Aortic smooth muscle cell (primary cell): ENCODE measurements at places on chromosomes 3 and 15. TPM values are rescaled to one million over a fixed set of nuclear protein-coding genes. Genes with fewer than 3 reads are reported as not detected.

The OSBPL10 gene
- total RNA-seq = 10.7 and 12.7 TPM in 2 replicates

The DMXL2 gene
- 18.0 and 18.9 TPM in 2 replicates for total RNA-seq

The SPATA12 gene
- under 0.01 and 0.06 TPM in 2 replicates for total RNA-seq

The CYP1A2 gene
- not detected in 2 replicates for total RNA-seq

The ZBTB47 gene
- 42.4 and 48.6 TPM in 2 replicates for total RNA-seq

The CYP8B1 gene
- not detected in 2 replicates for total RNA-seq

The NR1I2 gene
- under 0.01 and 0.06 TPM in 2 replicates for total RNA-seq

The TMEM207 gene
- not detected in 2 replicates for total RNA-seq

The EPHB3 gene
- total RNA-seq = 1.5 and 2.7 TPM in 2 replicates

The HEG1 gene
- 81.5 and 146 TPM in 2 replicates for total RNA-seq

The RASGRF1 gene
- not detected in 2 replicates for total RNA-seq

The C3orf80 gene
- total RNA-seq = 0.25 and 0.26 TPM in 2 replicates

The TOP2B gene
- total RNA-seq = 87.1 and 110 TPM in 2 replicates

The AADACL2 gene
- not detected in 2 replicates for total RNA-seq

The CRABP1 gene
- not detected in 2 replicates for total RNA-seq

The TMC3 gene
- total RNA-seq = not detected in 2 replicates

The VIPR1 gene
- total RNA-seq = 0.26 and 1.4 TPM in 2 replicates

The SLC22A13 gene
- total RNA-seq = 0.13 and 0.31 TPM in 2 replicates

The MESP1 gene
- 0.37 and 0.53 TPM in 2 replicates for total RNA-seq

The CHRM5 gene
- under 0.01 TPM in 1 of 2 replicates, not detected in the other for total RNA-seq

The CKMT1B gene
- not detected in 2 replicates for total RNA-seq

The AGBL1 gene
- not detected in 2 replicates for total RNA-seq

The ZNF770 gene
- 21.3 and 22.2 TPM in 2 replicates for total RNA-seq

The GCNT3 gene
- under 0.01 TPM in 1 of 2 replicates, not detected in the other for total RNA-seq

The FBXO45 gene
- total RNA-seq = 7.1 and 8.7 TPM in 2 replicates

The NDUFB5 gene
- total RNA-seq = 127 and 170 TPM in 2 replicates

The GABRA5 gene
- not detected in 2 replicates for total RNA-seq

The MESP2 gene
- 0.25 and 0.53 TPM in 2 replicates for total RNA-seq

The PRSS50 gene
- total RNA-seq = not detected in 2 replicates

The AGTR1 gene
- total RNA-seq = 0.37 and 0.40 TPM in 2 replicates

The EHD4 gene
- total RNA-seq = 19.4 and 25.2 TPM in 2 replicates

The SAMMSON gene
- total RNA-seq = not detected in 2 replicates

The SH2D7 gene
- not detected in 2 replicates for total RNA-seq

The PPP2R3A gene
- 6.7 and 8.3 TPM in 2 replicates for total RNA-seq

The THAP10 gene
- total RNA-seq = 2.0 and 2.1 TPM in 2 replicates

The GOLGA6L10 gene
- 0.13 and 0.37 TPM in 2 replicates for total RNA-seq

The SYNPR gene
- not detected in 2 replicates for total RNA-seq

The CATSPER2 gene
- total RNA-seq = 0.53 and 0.75 TPM in 2 replicates

The CPLX3 gene
- total RNA-seq = under 0.01 TPM in 1 of 2 replicates, not detected in the other

The GOLGA8T gene
- total RNA-seq = 0.06 and 0.26 TPM in 2 replicates

The PRR20G gene
- not detected in 2 replicates for total RNA-seq

The CRYGS gene
- 1.1 and 1.2 TPM in 2 replicates for total RNA-seq

The TNFSF10 gene
- total RNA-seq = 2.6 and 3.3 TPM in 2 replicates

The OXTR gene
- 0.37 and 0.79 TPM in 2 replicates for total RNA-seq
